ENCODE measurements at places on chromosomes 1 and 21.

DNA sequence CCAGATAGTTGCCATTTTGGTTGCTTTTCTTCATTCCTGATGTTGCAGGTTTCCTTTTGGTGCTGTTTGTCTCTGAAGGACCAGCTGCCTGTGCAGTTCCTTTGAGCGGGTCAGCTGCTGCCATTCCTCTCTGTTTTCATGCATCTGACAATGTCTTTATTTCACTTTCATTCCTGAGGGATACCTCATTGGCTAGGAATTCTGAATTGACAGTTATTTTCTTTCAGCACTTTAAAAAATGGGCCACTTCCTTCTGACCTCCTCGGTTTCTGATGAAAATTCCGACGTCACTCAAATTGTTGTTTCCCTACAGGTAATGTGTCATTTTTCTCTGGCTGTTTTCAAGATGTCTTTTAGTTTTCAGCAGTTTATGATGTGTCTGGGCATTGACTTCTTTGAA is 24.8 kb downstream of the CCSAP start:
- DNase-seq = no peak

GRCh38 chr1:193102662-193103061 is 2.6 kb downstream of the GLRX2 start:
- DNase-seq = no peak

DNA sequence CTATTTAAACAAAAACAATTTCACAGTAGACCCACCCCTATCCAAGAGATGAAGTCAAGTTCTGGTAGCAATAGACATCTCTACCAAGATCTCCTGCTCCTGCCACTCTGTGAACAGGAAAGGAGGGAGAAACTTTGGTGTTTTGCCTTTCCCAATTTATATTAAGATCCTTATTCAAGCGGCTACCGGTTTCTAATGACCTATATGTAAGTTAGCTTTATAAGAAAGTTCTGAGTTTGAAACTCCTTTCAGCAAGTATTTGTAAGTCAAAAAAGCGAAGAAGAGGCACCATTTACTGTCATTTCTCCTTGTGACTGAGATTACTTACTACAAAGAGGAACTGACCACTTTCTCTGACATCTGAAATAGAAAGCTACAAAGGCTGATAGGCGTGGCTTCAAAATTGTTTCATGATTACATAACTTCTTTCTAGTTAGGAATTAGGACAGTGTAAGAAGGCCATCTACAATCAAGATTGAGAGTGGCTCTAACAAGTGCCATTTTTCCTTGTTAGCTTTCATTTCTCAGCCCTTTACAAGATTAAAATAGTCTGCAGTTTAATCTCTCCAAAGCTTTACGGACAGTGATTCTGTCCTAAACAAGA is at the start of gene MNDA:
Gene MNDA (plus strand): TSS at position 448 of the 604 bp plus-strand sequence. CDS start 10,803 bp downstream, outside the sequence.
- DNase-seq = no peak

- DNase-seq = no peak
These were observed 37.1 kb upstream of the TMCO2 start for GRCh38 chr1:40210511-40211204.

DNA sequence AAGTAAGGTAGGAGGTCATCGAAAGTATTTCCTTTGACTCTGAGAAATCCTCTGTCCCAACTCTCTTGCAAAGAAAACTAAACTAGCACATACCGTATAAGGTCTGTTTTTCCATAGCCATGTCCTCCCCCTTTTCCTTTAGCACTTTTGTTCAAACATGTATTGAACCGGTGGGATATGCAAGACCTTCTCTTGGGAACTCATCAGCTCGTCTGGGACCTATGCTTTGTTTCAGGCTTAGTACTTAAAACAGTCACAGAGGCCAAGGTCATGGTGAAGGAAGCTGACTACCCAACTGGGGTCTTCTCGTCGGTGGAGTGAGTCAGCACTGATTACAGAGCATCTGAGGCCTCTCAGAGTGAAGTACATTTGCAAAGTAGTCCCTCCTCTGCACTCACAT is 185.0 kb downstream of the ZBTB18 start:
- DNase-seq = no peak

- no peak for DNase-seq
These were observed 9.5 kb downstream of the DENND2D start for GRCh38 chr1:111190931-111191451.

- no peak for DNase-seq
These were observed 371.7 kb upstream of the DEPDC1 start for GRCh38 chr1:68868606-68869005.

GRCh38 chr1:167601442-167602383 is 28.3 kb upstream of the RCSD1 start:
- no peak for DNase-seq

- DNase-seq = no peak
These were observed 216.9 kb upstream of the SAMSN1 start for GRCh38 chr21:14762734-14763694.

DNA sequence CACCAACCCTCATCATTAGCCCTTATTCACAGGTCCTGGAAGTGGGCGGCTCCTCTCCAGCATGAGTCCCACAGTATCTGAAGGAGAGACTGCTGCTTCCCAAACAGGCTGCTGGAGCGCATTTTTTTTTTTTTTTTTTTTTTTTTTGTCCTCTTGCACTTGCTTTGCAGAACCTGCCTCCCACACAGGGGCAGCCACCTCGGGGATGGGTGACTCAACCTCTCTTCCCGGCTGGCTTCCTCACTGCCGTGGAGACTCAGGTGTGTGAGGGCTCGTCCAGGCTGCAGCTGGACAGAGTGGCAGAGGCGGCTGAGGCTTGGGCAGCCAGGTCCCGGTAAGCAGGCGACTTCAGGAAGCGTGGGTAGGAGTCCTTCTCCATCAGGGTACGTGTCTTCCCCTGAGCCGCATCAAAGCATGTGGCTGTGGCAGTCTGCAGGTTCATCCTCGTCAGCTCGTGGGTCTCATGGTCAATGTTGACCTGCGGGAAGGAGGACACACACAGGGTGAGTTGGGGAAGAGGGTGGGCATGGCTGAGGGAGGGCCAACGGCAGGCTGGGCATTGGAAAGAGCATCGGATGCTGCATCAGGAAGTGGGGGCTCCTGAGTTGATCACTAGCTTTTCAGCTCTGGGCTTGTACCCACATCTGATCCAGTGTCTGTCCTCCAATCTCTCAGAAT is 4.0 kb downstream of the RGS16 start:
- DNase-seq = no peak

DNA sequence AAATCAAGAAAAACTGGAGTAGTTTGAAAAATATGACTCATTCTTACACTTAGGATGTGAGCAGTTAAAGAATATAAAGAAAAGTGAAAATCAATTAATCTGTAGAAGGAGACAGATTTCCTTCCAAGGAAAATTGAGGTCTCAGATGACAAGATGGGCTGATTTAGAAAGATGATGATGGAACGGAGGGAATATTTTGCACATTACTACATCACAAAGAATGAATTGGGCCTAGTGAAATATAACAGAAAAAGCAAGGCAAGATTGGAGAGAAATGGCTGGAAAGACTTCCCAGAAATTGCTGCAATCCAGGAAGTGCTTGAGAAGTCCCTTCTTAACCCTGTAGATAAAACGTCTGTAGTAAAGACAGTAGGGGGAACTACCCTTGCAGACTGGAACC is 169.1 kb upstream of the SYT6 start:
- no peak for DNase-seq

DNA sequence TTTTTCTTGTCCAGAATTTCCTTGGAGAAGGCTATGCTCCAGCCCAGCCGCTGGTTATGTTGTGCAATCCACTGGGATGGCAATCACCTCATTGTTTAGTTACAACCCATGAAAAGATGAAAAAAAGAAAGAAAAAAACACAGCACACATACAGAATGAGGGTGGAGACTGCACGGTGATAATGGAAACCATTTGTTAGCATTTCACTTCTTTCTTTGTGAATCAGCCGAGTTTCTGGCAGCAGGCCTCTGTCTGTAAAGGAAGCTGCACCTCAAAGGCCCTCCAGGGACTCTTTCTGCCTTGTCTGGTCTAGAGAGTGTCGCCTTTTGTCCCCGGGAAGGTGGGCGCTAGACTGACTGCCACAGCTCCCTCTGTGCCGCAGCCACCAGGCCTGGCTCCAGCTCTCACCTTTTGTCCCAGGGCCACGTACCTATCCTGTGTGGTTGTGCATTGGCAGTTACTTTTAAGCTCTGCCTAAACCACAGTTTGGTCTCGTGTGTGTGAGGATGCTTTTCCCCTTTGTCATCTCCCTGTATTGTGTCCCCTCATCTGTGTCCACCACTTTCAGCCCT is 35.6 kb downstream of the NGF start:
- DNase-seq = no peak

DNA sequence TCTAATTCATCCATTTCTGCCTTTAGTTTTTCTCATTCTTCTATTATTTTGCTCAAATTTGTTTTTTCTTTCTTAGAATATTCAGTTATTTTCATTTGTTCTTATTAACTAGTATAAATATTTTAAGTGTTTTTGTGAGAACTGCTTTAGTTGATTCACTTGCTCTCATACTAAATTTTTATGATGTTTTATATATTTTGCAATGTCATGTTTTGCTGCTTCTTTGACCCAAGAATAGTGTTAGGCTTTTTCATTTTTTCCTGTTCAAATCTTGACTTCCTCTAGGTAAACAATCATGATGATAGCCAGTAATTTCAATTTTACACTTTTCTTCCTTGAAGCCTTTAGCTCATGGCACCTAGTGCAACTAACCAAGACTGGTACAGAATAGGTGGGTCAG is 45.2 kb downstream of the MAN1A2 start:
- DNase-seq = no peak

DNA sequence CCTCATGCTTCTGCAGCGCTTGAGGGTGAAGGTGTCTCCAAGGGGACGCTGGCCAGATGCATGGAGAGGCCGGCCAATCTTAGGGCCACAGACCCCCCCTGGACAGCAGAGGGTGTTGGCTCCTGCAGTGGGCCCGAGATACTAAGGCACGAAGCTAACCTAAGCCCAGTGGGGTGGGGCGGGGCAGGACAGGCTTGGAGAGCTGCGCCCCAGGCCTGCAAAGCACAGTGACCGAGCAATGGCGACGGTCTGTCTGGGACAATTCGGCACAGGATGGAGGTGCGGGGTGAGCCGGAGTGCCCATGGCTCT is 1.3 kb downstream of the FNDC10 start:
- DNase-seq = no peak

GRCh38 chr1:167567663-167568062 is 14.1 kb upstream of the CREG1 start:
- no peak for DNase-seq

Data from SK-N-MC (cell line).